ENCODE measurements at places on chromosomes 5 and 9.

DNA sequence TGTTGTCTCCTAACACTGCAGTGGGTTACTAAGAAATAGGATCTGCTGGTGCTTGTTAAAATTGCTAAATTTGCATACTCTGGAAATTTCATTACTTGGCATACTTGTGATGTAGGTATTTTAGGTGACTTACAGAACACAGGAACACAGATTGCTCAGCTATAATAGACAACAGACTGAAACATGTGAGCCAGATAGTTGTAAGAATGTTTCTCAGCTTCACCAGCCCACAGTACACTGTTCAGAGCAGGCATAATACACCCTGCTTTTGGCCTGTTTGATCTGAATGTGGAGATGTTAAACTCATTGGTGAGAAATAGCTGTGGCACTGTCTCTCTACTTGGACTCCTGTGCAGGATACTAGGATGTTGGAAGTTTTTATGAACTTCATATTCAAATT lies 275.7 kb downstream of the CSNK1G3 start:
- DNase-seq: no peak

GRCh38 chr5:34620185-34620584 lies 35.9 kb upstream of the RAI14 start:
- DNase-seq: no peak

DNA sequence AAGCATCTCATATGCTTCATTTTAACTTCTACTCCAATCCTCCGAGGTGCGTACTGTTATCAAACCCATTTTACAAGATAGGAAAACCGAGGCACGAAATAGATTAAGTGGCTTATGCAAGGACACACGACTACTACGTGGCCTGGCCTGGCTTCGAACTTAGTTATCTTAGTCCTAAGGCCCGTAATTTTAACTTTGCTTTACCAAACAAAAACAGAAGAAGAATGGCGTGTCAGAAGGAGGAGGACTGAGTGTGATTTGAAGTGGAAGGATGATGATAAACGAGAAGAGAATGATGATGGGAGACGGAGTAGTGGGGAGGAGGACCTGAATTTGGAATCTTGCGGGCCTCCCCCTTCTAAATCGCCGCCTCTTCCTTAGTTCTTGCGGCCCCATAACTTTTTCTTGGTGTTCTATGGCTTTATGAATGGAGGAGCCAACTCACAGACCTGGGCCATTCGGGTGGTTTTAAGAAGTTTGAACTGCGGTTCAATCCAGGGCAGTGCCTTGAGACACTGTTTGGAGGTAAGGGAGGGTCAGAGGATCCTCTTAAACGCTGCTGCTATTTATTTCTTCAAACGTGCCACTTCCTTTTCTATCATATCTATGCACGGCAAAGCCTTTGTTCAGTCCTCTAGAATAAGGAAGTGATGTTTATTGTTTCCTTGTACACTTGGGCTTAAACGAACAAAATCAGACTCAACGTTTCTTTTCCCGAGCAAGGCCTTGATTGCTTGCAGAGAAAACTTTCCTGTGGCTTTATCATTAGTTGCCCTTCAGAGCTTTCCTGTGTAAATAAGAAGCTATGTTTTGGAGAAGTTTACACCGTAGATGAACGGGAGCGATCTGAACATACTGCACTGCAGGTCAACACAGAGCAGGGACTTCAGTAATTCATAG lies 795 bp downstream of the CNOT8 start:
- DNase-seq: no peak

- DNase-seq: no peak
Observed at GRCh38 chr5:98573834-98574320, 199.6 kb upstream of the RGMB start.

GRCh38 chr5:9348401-9348996 lies 197.4 kb downstream of the SEMA5A start:
- DNase-seq: no peak

GRCh38 chr9:109861918-109862317 lies 81.9 kb downstream of the PALM2AKAP2 start:
- DNase-seq: no peak

DNA sequence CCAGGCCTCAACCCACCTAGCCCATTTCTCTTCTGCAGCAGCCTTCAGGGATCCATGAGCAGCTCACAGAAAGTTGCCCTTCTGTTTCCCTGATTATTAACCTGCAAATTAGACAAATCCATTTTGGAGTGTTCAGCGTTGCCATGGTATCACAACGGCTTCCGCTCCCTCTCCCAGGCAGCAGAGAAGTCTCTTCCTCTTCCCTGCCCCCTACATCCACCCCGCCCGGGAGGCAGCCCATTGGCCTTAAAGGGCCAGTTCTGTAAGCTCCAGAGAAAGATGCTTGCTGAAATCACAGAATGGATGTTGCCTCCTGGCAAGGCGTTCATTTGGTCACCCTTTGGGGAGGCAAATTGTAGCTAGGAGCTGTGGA lies 47.7 kb upstream of the BOD1 start:
- no peak for DNase-seq

- DNase-seq: no peak
Observed at GRCh38 chr5:174903172-174903732, 178.9 kb downstream of the MSX2 start.

- peak; percentile 40 for DNase-seq
Observed at GRCh38 chr9:14693251-14693861, at the start of gene ZDHHC21. ZDHHC21 (minus strand) TSS chr9:14693432; CDS start chr9:14674340, 19,092 bp downstream.

- DNase-seq: no peak
Observed at GRCh38 chr9:15305470-15305869, 1.5 kb downstream of the TTC39B start.
